D341Med (cell line): ENCODE measurements at places on chromosomes 2 and 18.

DNA sequence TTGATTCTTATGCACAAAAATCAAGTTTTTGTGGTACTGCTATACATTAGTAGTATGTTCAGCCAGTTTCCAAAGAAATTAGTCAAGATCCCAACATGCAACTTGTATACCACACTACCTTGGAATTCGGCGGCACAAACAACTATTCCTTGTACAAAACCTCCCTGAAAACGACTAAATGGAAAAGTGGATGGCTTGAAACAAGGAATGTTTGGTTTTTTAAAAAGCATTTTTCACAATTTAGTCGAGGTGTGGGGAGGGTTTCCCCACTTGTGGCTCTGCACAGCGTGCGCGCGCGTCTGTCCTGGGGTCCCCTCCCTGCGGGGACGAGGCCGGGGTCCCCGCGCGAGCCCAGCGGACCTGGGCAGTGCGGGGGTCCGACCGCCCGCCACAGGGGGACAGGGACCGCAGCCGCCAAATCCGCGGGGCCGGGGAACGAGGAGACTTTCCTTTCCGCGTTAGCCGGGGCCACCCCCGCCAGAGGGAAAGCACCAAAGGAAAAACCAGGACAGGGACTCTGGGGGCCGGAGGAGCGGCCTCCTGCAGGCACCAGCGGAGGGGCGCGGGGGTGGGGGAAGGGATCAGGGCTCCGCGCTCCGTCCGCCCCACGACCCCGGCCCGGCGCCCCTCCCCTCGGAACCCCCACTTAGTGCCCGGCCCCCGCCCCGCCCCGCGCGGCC is 534 bp upstream of the SOCS6 start:
- DNase-seq: peak; percentile 84

GRCh38 chr2:106341666-106342065 is 126.5 kb downstream of the RGPD3 start:
- no peak for DNase-seq

DNA sequence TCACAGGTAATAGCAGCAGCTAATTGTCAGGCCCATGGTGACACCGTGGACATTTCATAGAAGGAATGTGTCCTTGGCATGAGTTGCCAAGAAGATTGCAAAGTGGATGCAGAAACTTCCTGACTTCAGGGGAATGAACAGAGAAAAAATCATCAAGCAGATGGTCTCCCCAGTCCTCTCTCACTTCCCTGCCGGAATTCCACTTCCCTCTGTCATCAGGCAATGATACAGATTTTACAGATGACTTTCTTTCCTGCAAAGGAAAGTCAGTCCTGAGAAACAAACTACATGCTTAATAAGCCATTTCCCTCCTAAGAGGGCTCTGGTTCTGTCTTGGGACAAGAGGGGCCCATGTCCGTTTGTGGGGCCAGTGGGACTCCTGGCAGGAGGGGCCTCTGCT is 45.7 kb downstream of the KCNF1 start:
- DNase-seq: no peak

DNA sequence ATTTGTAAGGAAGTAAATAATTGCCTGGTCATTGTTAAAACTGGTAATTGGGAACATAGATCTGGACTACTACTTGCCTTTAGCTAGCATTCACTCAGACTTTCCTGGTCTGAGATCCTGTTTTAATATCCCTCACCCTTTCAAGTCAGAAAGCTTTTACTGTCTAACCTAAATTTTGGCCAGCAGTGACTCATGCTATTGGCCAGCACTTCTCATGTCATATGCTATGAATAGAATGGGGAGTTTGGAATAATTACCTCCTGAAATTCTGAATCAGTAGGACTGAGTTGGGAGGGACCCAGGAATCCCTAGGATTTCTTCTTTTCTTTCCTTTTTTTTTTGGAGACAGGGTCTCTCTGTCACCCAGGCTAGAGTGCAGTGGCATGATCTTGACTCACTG is 19.3 kb downstream of the STK36 start:
- DNase-seq: no peak

- no peak for DNase-seq
Measured at GRCh38 chr2:44040365-44040764, 44.6 kb upstream of the LRPPRC start.

GRCh38 chr2:21461754-21462240 is 338.0 kb downstream of the TDRD15 start:
- no peak for DNase-seq

- no peak for DNase-seq
Measured at GRCh38 chr18:78875778-78876650, 103.6 kb upstream of the SALL3 start.

GRCh38 chr2:86142436-86143257 is 36.6 kb downstream of the PTCD3 start:
- no peak for DNase-seq

- DNase-seq: no peak
Measured at GRCh38 chr2:106187273-106187891, 6.7 kb downstream of the UXS1 start.

DNA sequence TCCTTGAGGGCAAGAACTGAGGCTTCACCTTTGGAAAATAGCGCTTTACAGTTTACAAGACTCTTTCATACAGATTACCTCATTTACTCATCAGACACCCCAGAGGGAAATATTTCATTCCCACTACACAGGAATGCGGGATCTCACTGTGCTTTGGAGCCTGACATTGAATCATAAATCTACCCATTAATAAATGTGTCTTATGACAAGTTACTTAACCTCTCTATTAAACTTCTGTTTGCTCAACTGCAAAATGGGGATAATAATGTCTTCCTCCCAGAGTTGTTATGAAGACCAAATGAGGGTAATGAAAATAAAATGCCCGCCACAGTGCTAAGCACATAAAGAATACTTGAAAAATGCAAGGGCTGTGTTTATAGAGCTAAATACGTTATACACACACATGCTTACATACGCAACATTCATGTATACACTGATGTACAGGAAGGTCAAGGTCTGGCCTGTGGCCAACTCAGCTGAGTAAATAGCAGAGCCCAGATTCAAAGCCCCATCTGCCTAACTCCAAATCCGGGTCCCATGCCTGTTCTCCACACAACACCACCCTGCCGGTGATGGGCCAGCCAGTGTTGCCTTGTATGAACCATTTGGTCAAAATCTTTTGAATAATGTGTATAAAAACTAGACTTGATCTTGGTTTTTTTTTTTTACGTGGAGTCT is 77.8 kb upstream of the STPG4 start:
- no peak for DNase-seq

GRCh38 chr2:198307093-198307492 is 502.7 kb downstream of the PLCL1 start:
- no peak for DNase-seq

- DNase-seq: peak; percentile 11
Measured at GRCh38 chr2:238091436-238092060, 8.6 kb upstream of the ESPNL start.

DNA sequence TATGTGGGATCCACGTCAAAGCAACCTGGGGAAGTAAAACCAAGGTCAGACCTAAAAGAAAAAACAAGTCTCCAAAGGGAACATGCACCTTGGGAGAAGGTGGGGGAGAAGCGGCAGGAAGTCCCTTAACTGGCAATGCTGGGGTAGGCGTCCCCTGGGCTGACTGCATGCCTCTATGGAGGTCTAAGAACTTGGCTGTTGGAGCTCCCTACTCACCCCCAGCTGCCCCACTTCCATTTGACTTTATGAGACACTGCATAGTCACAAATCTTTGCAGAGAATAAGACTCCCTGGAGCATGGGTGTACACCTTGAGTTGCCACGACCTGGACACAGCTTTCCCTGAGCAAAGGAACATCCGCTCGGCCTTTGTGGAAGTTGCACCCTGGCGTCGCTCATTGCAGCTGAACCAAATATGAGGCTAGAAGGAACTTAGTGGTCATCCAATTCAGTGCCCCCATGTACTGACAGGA is 2.8 kb downstream of the CAPN14 start:
- no peak for DNase-seq

DNA sequence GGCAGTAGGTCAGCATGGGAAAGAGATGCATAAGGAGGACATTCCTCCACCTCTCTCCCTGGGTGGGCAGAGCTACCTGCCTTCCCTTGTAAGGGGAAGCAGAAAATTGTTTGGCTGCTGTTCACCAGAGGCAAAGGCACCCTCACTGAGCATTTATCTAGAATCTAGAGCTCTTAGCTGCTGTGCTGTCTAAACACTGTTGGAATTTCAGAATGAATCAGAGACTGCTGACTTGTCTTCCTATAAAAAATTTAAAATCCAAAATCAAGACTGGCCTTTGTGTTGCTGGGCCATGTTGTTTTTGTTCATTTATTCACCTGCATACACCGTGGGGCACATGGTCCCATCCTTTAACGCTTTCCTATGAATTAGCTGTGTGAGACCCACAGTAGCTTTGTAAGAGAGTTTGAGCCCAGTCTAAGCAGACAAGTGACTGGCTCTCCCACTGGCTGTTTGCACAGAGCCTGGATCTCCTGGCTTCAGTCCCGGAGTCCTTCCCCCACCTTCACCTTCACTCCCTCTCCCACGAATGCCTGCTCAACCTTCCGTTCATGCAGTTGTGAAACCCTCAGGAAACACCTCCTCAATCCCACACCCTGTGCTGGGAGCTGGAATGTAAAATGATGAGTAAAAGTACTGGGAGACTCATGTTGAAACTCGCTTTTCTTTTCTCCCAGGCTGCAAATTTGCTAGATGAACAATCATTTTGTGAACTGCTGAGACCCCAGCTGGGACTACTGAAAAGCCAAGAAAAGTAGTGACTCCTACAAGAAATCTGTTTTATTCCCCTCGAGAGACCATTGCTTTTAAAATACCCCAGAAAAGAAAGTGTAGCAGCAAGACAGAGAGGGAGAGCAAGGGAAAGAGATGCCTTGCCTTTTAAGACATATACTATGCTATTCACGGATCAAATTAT is 76.2 kb downstream of the FAM168B start:
- DNase-seq: no peak

GRCh38 chr2:101699755-101700461 is 2.4 kb downstream of the MAP4K4 start:
- no peak for DNase-seq

DNA sequence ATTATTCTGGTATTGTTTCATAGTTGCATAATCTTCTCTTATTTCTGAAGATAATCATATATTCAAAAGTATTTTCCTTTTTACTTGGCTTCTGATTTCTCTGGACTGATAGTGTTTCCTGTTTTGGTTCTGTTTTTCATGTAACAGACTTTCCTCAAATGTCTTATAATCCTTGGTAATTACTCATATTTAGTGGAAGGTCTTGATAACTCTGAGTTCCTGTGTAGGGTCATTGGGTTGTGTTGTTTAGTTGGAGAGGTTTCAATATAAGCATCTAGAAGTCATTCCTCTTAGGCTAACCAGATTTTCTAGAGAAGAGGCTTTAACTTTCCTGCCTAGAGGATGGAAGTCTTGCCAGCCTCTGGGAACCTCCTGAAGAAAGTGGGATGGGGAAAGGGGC is 23.8 kb downstream of the MFSD6 start:
- no peak for DNase-seq

DNA sequence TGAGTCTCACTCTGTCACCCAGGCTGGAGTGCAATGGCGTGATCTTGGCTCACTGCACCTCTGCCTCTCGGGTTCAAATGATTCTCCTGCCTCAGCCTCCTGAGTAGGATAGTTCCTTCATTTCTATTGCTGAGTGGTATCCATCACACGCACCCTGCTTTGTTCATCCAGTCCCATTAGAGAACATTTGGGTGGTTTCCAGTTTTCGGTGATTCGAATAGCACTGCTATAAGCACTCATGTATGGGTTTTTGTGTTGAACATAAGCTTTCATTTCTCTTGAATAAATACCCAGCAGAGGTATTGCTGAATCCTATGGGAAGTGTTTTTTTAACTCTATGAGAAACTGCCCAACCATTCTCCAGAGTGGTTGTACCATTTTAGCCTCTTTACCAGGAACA is 147.3 kb downstream of the DDX1 start:
- DNase-seq: no peak

- no peak for DNase-seq
Measured at GRCh38 chr2:234583331-234583730, 86.5 kb upstream of the ARL4C start.

DNA sequence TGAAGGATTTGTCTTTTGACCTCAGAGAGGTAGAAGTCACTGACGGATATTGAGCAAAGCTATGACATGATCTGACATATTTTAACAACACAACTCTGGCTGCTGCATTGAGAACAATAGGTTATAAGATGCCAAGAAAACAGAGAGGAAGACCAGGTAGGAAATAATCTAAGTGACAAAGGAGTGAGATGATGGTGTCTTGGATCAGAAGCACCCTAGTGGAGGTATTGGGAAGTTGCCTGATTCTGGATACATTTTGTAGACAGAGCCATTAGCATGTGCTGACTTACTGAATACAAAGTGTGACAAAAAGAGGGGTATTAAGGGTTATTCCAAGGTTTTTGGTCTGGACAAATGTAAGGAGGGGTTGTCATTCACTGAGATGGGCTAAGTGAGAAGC is 1438.1 kb downstream of the DPP10 start:
- DNase-seq: no peak

DNA sequence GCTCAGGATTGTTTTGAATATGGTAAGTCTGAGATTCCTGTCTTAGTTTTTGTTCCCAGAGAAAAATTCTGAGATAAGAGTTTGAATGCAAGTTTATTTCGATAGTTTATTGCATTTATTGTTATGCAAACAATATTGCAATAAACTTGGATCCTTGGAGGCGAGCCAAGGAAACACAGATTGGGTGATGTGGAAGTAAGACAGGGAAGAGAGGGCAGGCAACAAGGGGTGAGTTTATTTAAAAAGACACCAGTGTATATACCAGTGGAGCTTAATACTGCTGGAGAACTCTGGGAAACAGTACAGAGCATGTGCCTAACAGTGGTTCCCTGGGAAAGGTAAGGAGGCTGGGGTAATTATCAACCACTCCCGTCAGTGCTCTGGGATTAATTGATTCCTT is 87.5 kb upstream of the NEDD4L start:
- no peak for DNase-seq

DNA sequence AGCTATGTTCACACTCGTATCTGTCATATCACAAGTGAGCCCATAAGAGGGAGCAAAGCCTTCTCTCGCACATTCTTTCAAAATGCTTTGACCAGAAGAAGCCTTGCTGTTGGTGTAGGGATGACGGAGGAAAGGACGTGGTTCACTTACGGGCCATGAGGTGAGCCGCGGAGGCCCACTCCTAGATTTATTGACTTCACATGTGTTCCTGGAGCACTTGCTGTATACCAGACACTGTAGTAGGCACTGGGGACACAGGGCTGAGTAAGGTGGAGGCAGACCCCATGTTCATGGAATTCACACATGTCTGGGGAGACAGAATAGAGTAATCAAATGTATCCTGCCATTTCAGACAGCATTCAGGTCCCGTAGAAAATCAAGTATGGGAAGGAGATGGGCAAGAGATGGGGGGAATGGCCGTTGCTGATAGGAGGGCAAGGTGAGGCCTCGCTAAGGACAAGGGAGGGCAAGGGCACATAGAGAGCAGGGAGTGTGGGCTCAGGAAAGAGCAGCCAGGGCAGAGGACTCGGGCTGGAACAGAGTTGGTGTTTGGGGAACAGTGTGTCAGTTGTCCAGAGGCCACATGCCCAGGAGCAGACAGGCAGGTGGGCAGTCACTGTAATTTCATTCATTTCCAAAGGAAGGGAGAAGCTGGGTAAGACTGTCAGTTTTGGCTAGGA is 182.2 kb downstream of the LDLRAD4 start:
- DNase-seq: no peak
